ENCODE measurements at places on chromosomes 7 and 10.
A peak's percentile ranks its signal among the peaks of the same experiment; 100 is the strongest.

- no peak for DNase-seq
These were observed 202.9 kb downstream of the PTPRN2 start for GRCh38 chr7:158384746-158385145.

GRCh38 chr10:27680006-27680557 lies 65.5 kb downstream of the MKX start:
- peak; percentile 4 for DNase-seq

- DNase-seq = no peak
These were observed 350.9 kb upstream of the NPVF start for GRCh38 chr7:25578991-25579777.

GRCh38 chr7:22604246-22604645 lies 104.3 kb upstream of the STEAP1B start:
- peak; percentile 51 for DNase-seq

GRCh38 chr7:29314148-29314547 lies 119.6 kb downstream of the CHN2 start:
- DNase-seq = no peak

- DNase-seq = no peak
These were observed 11.3 kb upstream of the HGF start for GRCh38 chr7:81780914-81781693.

- no peak for DNase-seq
These were observed 92.5 kb downstream of the COL13A1 start for GRCh38 chr10:69894156-69894555.

- DNase-seq = no peak
These were observed 38.9 kb downstream of the MKI67 start for GRCh38 chr10:128087146-128087883.

DNA sequence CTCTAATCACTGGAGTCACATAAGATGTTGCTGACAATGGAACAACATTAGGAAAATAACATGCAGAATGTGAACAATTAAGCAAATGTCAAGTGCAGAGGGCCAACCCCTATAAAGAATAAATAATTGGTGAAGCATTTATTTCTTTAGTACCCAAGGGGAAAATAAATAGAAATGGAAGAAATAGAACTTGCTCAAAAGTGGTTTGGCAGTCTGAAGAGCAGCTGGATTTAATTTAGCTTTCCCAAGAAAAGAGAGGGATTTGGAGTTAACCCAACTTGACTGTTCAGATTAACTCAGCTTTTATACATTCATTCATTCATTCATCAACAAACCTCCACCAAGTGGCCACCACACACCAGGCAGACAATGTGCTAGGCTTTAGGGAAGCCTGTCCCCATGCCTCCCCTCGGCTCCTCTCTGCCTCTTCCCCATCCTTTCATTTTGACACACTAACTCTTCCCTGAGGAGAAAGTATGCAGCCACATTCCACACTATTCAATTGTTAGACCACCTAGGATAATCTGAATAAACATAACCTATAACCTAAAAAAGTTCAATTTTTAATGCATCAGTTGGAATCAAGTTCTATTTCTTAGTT lies 295.5 kb downstream of the AHR start:
- DNase-seq = no peak

GRCh38 chr10:77381750-77382149 lies 255.9 kb downstream of the KCNMA1 start:
- no peak for DNase-seq

GRCh38 chr10:78924319-78925003 lies 144.3 kb upstream of the ZMIZ1 start:
- no peak for DNase-seq

DNA sequence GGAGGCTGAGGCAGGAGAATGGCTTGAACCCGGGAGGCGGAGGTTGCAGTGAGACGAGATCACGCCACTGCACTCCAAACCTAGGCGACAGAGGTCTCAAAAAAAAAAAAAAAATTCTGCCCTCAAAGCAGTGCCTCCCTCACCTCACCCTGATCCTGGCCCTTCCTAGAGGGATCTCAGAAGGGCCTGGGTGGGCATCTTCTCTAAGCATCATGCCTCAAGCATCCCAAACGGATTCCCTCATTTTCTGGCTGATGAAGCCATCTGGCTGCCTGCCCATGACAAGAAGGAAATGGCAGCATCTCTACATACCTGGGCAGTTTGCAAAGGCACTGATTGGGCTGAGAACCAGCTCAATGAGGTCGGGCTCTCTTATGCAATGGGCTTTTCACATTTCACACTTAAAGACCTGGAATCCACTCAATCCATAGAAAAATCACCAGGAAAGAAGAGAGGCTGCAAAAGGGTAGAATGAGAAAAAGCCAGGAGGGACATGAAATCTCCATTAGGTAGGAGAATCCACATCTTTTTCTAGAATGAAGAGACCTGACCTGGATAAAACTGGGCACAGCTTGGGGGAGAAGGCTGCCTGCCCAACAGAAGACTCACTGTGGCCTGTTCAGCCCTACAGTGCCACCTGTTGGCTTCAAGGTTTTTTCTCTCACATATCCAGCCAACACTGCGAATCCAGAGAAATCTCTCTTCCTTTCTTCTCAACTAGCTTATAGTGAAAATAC lies 48.1 kb downstream of the PDLIM1 start:
- peak; percentile 72 for DNase-seq

DNA sequence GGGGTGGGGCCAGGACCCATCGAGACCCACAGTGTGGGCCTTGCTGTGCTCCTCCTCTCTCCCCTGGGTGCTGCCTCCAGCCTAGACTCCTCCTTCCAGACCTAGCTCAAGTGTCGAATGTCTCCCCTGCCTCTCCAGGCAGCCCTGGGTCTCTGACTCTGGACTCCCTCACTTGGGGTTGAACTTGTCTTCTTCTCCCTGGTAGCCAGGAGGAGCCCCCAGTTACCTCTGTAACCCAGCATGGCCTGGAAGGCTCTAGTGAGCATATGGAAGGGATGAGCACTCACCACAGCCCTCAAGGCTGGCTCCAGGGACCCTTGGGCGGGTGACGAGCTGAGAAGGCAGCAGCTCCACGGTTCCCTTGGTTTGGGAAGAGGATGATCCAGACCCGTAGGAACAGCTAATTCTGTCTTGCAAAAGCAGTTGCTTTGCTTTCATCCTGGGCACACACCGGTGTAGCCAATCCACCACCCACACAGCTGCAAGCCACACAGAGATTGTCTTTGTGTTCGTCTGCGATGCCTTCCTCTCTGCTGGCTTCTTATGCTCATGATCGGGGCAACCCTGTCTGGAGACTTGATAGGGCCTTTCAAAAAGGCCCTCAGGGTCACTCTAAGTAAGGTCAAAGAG lies 52.3 kb upstream of the ANTXRL start:
- no peak for DNase-seq

DNA sequence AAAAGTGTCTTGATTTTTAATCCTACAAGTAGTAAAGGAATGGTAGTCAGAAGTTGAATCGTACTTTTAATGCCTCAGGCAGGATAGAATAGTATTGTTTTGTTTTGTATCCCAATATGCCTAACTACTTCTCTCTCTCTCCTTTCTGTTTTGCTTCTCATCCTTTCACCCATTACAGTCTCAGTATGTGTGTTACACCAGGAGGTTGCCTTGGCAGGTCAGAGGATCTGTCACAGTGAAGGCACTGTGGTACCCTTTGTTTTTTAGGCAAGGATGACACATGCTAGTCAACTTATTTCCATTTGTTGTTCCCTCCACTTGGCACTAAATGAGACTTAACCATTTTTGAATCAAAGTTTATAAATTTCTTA lies 94.4 kb downstream of the MAPK8 start:
- no peak for DNase-seq

DNA sequence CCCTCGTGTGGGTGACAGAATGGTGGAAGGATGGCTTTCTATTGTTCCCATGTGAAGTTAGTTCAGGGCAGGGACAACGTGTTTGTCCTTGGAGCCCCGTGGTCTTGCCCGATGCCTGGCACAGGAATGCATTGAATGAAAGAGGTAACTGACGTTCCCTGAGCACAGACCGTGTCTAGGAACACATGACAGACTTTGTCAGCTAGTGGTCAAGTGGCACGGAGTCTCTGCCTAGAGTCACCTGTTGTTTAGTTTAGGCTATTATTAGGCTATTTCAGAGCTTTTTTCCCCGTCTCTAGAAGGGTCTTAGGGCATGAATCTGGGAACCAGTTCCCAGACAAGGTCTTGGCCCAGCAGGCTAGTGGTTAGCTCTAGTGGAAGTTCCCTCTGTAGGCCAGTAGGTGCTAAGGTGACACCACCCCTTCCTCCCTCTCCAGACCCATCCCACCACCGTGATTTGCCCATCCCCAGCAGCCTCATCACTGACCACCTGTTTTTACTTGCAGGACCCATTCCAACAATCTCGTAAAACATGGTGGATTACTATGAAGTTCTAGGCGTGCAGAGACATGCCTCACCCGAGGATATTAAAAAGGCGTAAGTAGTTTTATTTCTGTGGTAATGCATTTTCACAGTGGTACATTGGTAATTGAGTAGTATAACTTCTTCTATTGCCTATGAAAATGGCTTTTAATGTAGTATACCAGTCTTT lies 21.4 kb downstream of the DNAJB6 start:
- DNase-seq = no peak

- DNase-seq = no peak
These were observed 162.6 kb downstream of the UBE2H start for GRCh38 chr7:129790136-129790535.

DNA sequence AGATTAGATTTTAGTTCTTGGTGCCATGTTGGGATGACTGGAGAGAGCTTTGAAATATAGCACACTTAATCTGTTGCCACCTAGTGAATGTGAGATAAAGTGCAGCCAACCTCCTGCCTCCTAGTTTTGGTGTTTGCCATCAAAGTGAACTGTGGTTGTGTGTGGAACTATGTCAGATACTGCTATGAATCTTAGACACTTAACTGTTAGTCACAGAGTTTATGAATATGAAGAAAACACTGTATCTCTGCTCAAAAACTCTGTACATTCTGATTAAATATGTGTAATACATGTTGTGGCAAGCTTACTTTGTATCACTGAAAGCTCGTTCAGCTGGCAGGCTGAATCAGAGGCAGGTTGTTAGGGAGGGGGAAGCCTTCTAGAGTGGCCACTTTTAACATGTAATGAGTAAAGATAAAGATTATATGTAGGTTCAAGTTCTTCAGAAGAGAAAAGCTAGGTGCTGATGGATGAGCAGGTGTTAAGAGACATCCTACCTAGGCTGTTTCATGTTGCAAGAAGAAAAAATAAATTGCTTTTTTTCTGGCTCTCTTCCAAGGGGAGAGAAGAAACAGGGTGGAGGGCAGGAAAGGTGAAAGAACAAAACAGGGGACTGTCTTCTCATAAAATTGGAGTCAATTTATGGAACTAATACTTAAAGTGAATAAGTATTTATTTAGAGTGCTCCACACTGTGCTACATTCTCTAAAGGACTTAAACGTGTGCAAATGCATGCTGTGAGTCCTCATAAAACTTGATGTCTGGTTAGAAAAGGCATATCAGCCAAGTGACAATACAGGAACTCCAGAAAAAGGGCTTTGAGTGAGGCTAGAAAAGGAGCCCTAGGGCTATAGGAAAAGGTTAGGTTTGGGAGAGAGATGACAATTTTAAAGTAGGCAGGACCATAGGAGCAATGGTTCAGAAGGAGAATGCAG lies 14.1 kb upstream of the LAMB1 start:
- peak; percentile 57 for DNase-seq

DNA sequence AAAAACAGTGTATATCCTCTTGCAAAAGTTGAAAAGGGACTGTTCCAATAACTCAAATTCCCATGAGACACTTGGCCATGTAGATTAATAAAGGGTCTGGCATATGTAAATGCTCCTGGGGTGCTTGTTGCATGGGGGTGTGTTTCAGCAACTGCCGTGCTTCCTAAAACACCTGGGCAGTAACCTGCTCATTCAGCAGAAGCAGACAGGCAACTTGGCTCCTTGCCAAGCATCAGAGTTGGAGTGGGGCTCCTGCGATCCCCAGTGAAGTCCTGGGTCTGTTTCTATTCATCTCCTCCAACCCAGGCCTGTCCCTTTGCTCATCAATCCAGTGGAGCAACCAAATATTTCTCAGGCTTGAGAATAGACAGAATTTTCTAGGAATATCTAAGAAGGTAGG lies 42.2 kb upstream of the ADAM12 start:
- DNase-seq = no peak

- no peak for DNase-seq
These were observed 57.5 kb downstream of the INSIG1 start for GRCh38 chr7:155355176-155355575.

DNA sequence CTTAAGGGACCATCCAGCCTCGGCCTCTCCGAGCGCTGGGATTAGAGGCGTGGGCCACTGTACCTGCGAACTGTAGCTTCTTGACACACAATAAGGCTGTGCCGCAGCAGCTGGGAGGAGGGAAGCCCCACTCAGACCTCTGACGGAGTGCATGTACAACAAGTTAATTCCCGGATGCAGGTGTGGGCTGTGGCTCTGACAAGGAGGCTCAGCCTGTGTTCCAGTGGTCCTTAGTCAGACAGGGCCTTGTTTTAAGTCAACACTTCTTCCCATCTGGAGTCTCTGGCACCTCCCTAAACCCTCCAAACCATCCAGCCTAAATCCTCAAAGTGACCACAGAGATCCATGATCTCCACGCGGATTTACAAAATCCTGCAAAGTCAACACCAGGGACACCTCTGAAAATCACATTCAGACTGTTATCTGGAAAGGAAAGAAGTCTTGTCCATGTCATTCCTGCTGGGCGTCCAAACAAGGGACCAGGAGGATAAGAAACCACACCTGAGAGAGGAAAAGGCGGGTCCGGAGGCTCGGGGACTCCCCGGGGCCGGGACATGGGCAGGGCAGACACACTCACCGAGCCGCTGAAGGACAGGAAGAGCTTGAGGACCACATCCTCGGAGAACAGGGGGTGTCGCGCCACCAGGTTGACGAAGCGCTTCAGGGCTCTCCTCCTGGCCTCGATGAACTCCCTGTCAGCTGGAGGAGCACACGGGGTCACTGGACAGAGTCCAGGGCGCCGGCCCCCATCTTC lies 29.4 kb downstream of the NUDT1 start:
- no peak for DNase-seq

DNA sequence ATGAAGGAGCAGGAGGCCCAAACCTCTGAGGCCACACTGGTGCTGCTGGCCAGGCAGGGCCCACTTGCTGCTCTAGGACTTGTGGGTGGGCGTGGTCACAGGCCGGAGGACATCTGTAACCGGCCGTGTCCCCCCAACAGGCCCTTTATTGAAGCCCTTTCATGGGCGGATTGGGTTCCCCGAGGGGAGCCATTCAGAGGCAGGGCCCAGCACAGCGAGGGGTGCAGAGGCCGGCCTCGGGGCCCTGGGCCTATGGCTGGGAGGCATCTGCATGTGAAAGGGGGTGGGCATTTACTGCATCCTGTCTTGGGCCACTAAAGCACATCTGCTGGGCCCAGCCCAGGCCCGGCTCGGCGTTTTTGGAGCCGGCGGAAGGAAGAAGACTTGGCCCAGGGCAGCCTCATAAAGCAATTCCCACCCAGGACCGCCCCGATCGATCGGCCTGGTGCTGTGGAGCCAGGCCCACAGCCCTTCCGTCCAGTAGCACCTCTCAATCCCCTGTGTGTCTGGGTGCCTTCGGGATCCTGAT lies 8.4 kb downstream of the LHPP start:
- no peak for DNase-seq

- no peak for DNase-seq
These were observed 13.1 kb downstream of the PIP4K2A start for GRCh38 chr10:22701132-22701826.
